Anterior cingulate cortex (tissue), 58 donors: ENCODE measurements at places on chromosomes 1 and 21.

GRCh38 chr21:34613679-34614627, 960 bp downstream of the RCAN1 start:
- peak; percentile 52 for DNase-seq

- DNase-seq: no peak
Measured at GRCh38 chr1:80036690-80037432, 1030.3 kb upstream of the ADGRL4 start.

DNA sequence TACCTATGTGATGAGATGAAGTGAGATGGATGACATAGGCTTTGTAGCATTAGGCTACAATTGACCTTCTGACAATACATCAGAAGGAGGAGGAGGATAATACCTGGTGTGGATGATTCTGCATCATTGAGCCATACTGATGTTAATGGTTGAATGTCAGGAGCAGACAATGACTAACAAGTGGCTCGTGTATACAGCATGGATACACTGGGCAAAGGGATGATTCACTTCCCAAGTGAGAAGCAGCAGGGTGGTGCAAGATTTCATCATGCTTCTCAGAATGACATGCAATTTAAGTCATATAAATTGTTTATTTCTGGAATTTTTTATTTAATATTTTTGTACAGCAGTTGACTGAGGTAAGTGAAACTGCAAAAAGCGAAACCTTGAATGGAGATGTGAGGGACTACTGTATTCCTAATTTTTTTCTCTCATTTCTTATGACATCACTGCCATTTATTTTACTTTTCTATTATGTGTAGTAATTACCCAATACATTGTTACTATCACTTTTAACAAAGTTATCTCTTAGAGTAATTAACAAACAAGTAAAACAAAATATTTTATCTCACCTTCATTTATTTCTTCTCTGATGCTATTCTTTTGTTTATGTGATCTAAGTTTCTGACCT, 34.4 kb upstream of the COP1 start:
- no peak for DNase-seq

- DNase-seq: no peak
Measured at GRCh38 chr21:34526618-34527290, 14.7 kb upstream of the KCNE1 start.

GRCh38 chr1:80892539-80892938, 908.2 kb upstream of the ADGRL2 start:
- no peak for DNase-seq

- no peak for DNase-seq
Measured at GRCh38 chr1:227759341-227760300, 24.4 kb downstream of the SNAP47 start.

DNA sequence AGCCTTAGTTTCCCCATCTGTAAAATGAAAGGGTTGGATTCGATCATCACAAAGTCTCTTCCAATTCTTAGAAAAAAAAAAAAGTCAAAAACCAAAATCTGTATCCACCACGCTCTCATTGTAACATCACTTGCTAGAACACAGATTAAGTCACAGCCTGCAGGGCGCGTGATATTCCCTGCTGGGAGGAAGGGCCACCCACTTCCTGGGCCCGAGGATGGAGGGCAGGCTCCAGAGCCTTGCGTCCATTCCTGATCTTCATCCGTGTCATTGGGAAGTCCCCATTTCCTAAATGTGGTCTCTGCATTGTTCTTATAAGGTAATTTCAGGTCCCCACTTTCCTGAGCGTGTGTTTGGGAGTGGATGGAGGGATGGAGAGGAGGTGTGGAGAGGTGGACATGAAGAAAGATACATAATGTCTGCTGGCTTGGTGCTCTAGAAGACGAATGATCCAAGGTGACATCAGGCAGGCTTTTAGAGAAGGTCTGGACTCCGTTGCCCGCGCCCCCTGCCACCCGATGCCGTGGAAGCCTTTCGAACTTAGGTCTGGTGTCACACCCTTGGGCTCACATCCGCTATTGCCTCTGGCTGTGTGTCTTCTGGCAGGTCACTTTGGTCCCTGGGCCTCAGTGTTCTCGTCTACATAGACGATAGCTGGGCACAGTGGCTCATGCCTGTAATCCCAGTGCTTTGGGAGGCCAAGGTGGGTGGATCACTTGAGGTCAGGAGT, 56.1 kb downstream of the ATP5PO start:
- no peak for DNase-seq
